ENCODE measurements at places on chromosomes 2 and 18. TPM values are rescaled to one million over a fixed set of nuclear protein-coding genes. Genes with fewer than 3 reads are reported as not detected.

DNA sequence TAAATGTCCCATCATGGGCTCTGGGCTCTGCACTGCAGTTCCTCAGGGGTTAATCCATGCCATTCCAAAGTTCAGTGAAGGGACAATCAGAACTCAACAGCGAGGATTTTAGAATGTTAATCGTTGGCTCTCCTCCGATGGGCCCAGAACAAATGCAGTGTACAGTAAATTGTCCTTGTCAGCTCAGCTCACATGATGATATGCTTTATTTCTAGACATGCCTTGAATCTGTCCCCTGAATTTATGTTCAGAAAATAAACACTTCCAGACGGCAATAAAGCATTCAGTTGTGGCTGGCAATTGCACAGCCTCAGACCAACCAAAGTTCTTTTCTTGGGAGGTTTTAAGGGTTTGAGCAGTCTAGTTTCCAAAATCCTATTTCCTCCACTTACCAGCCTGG is 981.2 kb downstream of the BCL11A start:
- no peak for DNase-seq

DNA sequence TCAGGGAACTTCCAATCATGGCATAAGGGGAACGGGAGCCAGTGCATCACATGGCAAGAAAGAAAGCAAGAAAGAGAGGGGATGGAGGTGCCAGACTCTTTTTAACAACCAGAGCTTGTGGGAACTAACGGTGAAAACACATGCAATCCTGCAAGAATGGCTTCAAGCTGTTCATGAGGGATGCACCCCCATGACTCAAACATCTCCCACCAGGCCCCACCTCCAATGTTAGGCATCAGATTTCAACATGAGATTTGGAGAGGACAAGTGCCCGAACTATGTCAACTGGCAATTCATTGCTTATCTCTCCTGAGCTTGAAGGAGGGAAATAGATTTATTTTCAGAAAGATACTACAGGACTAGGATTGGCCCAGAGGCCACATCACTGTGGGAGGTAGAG is 270.0 kb downstream of the SLC4A3 start:
- no peak for DNase-seq

DNA sequence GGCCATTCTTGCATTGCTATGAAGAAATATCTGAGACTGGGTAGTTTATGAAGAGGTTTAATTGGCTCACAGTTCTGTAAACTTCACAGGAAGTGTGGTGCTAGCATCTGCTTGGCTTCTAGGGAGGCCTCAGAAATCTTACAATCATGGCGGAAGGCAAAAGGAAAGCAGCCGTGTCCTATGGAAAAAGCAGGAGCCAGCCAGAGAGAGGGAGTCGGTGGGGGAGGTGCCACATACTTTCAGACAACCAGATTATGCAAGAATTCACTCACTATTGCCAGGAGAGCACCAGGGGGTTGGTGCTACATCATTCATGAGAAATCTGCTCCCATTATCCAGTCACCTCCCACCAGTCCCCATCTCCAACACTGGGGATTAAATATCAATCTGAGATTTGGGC is 64.1 kb downstream of the CPS1 start:
- DNase-seq: no peak

GRCh38 chr18:48105317-48105716 is 174.9 kb upstream of the SMAD2 start:
- no peak for DNase-seq

DNA sequence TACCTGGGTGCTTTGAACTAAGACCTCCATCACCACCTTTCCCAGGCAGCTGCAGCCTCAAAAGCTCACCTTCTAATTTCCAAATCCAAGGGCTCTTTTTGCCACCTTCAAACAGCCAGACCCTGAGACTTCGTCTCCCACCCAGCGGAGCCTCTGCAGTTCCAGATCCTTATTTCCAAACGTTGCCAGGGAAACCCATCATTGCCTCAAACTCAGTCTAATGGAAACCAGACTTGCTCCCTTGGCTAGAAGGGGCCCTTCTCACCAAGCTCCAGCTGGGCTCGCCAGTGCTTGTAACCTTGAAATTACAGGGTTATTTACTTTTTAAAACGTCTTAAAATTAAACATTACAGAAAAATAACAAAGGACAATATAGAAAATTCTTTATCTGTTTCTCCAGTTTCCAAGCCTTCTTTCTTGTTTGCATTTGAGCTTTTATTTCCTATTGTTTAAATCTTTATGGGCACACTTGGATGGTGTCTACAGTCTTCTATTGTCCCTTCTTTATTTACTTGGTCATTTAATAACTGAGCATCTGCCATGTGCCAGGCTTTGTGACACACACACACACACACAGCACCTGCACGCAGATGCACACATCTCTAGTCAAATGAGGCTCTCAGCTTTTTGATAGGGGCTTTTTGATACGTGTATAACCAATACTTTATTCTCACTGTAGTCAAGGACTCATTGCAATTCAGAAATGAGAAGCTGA is 36.1 kb downstream of the TRPM8 start:
- no peak for DNase-seq

GRCh38 chr2:217163987-217164386 is 304.1 kb upstream of the TNP1 start:
- no peak for DNase-seq

- DNase-seq: no peak
Measured at GRCh38 chr2:23487735-23488492, 102.9 kb downstream of the KLHL29 start.

DNA sequence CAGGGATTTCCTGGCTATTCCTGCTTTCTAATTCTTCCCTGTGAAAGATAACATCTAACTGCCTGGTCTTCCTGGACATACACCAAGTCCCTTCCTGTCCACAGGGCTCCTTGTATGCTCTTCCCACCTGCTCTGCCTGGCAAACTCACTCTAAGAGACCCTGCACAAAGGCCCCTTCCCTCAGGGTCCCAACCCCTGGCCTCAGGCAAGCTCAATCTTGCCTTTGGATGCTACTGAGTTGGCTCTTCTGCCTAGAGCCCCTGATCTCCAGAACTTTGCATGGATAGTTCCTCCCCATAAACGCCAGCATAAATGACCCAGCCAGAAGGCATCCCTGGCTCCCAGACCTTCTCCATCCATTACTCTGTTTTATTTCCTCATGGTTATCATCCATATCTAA is 98.3 kb upstream of the OTOS start:
- DNase-seq: no peak

DNA sequence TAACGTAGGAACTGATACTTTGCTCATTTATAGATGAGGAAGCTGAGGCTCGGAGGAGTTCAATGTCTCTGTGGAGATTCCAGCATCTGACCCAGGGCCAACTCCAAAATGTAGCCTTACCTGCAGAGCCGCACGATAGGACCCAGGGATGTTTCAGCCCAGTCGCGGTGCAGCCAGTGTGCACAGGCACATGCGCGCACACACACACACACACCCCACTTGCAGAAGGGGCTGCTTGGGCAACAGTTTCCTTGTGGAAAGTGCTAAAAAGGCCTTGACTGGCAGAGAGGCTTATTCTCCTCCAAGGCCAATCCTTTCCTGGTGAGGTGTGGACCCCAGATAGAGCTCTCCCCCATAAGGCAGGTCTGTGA is 101.7 kb downstream of the ZFP36L2 start:
- no peak for DNase-seq

GRCh38 chr2:39728941-39729351 is 50.1 kb downstream of the THUMPD2 start:
- DNase-seq: peak; percentile 38

DNA sequence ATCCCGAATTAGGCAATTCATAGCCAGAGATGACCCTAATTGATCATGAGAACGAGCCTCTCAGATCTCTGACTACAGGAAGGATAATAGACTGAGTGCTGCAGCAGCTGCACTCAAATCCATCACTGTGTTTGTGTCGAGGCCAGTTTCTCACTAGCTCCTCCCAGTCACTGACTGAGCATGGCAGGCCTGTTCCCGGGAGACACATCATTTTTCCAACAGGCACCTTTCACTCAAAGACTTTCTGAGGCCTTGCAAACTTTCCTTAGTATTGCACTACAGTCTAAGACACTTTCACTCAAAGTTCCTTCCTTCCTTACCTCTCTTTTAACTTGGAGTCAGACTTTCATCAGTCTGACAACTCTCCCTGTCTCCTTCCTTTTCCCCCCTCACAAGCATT is 13.7 kb downstream of the SOS1 start:
- no peak for DNase-seq

DNA sequence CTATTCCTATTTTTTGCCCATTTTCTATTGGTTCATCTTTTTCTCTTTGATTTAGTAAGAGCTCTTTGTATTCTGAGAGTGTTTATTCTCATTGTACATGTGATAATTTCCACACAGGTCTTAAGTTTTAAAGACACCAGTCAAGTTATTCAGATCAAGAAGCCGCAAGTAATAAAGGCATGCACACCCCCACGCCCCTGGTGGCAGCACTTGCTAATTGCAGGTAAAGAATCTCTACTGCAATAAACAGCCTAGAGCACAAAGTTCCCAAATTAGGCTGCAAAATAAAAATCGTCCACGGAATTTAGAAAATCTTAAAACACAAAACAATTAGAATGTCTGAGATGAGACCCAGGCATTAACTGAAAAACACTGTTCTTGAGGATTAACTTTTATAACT is 45.2 kb downstream of the ST3GAL5 start:
- no peak for DNase-seq

GRCh38 chr2:101638181-101638711 is 59.3 kb upstream of the MAP4K4 start:
- no peak for DNase-seq

DNA sequence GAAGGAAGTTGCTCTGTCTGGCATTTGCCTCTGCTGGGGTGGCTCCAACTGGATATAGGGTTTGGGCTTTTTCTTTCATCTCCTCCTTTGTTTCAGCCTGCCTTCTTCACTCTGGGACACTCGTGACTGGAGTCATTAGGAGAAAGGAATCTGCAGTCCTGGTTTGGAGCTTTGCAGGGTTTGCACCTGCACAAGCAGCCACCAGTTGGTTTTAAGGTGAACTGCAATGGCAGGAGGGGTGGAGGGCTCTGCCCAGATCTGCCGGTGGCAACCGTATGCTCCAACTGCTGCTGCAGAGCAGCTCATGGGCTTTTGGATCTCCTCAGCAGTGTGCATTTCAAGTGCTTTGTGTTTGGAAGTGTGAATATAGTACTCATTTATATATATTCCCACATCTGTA is 131.3 kb upstream of the MGAT5 start:
- no peak for DNase-seq

- no peak for DNase-seq
Measured at GRCh38 chr2:156704617-156705016, 268.4 kb downstream of the GPD2 start.

DNA sequence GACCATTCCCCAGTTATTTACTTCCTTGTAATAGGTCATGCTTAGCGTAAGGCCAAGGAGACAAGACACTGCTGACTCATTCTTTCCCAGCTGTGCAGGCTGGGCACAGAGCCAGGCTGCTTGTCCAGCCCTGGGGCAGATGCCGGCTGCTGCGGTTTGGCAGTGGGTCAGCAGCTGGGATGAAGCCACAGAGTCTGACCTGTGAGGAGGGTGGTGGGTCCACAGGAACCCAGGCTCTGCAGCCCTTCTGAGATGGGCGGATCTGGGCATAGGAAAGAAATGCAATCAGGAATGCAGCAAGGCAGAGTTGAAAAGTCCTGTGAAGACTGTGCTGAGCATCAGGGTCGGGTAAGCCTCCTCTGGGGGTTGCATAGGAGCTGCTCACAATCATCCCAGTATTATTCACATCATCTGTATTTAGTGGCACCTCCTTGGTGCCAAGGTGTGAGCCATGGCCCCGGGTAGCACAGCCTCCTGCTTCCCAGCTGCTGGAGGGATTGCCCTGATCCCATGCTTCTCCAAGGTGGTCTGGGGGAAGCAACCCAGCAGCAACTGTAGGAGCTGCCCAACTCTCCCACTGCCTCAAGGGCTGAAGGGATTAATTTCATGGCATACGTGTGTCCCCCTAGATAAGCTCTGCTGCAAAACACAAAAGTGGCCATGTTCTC is 139.0 kb downstream of the DDX1 start:
- peak; percentile 84 for DNase-seq

GRCh38 chr18:76505614-76506013 is 10.6 kb upstream of the ZNF516 start:
- DNase-seq: no peak

- no peak for DNase-seq
Measured at GRCh38 chr18:57054891-57055290, 92.0 kb upstream of the BOD1L2 start.

GRCh38 chr2:10406491-10407188 is 41.5 kb downstream of the ODC1 start:
- no peak for DNase-seq

DNA sequence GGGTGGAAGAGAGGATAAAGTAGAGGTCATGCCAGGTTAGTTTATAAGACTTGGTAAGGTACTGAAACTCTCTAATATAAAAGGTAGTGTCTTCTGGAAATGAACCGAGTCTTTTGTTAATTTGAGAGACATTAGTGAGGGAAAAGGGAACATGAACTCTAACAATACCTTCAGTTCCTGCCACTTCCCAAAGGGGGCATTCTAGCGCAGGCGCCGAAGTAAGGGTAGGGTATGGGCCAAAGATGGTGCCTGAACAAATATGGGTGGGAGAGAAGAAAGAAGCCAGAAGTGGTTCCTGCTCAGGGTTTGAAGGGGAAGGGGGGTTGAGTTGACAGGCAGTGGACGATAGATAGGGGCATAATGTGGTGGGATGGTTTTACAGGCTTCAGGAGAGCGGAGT is 10.1 kb upstream of the REG1B start:
- no peak for DNase-seq

- DNase-seq: no peak
Measured at GRCh38 chr2:98242003-98242402, 104.3 kb upstream of the CNGA3 start.

DNA sequence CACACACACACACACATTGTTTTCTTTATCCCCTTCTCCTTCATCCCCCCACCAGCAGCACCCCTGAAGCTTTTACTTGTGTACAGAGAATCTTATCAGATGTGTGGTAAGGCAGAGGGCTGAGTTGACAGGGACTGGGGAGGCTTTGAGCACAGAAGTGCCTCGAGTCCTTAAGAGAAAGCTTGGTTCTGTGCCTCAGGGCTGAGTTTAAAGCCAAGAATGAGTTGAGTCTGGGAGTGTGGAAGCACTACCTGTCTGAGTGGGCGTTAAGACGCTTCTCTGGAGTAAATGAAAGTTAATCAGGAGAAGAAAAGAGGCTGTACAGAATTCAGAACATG is 2.7 kb downstream of the ID2 start:
- no peak for DNase-seq

- no peak for DNase-seq
Measured at GRCh38 chr2:50769406-50770181, 262.3 kb downstream of the NRXN1 start.

- no peak for DNase-seq
Measured at GRCh38 chr2:38170733-38171132, 94.8 kb upstream of the CYP1B1 start.

- no peak for DNase-seq
Measured at GRCh38 chr2:32963941-32964340, 17.2 kb downstream of the LTBP1 start.

GRCh38 chr2:221322741-221323140 is 249.4 kb downstream of the EPHA4 start:
- DNase-seq: no peak

IL37 gene
- 1.5 TPM for total RNA-seq

PSTPIP2 gene
- total RNA-seq: 3.7 TPM

CNDP1 gene
- total RNA-seq: not detected

XIRP2 gene
- total RNA-seq: not detected

C2orf81 gene
- 0.49 TPM for total RNA-seq

REG1B gene
- total RNA-seq: 4.6 TPM

ROCK2 gene
- total RNA-seq: 90.9 TPM

RTP5 gene
- total RNA-seq: not detected

MARS2 gene
- total RNA-seq: 9.5 TPM
